ENCODE measurements at places on chromosomes 6 and 20. TPM values are rescaled to one million over a fixed set of nuclear protein-coding genes. Genes with fewer than 3 reads are reported as not detected.

The SLC22A16 gene
- 0.55 TPM for total RNA-seq

GRCh38 chr20:16393836-16394235, 179.4 kb downstream of the KIF16B start:
- no peak for DNase-seq

The SLC22A2 gene
- 1.1 TPM for total RNA-seq

DNA sequence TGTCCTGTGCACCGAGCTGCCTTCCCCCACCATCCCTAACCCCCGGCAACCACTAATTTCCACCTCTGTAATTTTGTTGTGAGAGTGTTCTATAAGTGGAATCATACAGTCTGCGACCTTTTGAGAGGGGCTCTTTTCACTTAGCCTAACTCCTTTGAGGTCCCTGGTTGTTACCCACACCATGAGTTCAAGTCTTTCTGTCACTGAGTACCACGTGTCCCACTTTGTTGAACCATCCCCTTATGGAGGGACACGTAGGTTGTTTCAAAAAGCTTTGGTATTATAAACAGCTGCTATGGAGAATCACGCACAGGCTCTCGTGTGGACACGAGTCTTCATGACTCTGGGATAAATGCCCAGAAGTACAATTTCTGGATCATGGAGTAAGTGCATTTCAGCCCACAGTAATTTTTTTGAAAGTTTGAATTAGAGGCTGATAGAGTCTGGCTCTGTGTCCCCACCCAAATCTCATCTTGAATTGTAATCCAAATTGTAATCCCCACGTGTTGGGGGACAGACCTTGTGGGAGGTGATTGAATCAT, 9.5 kb downstream of the FAM209B start:
- DNase-seq = no peak

The SLC17A2 gene
- not detected for total RNA-seq

The SAPCD1 gene
- total RNA-seq = 2.9 TPM

- no peak for DNase-seq
Measured at GRCh38 chr6:30022189-30022588, 38.9 kb upstream of the POLR1H start.

GRCh38 chr20:2807019-2807418, 6.6 kb upstream of the CPXM1 start:
- no peak for DNase-seq

The DLK2 gene
- total RNA-seq = not detected

GRCh38 chr6:111119571-111120329, 32.4 kb downstream of the SLC16A10 start:
- no peak for DNase-seq

The NHLRC1 gene
- 1.6 TPM for total RNA-seq

DNA sequence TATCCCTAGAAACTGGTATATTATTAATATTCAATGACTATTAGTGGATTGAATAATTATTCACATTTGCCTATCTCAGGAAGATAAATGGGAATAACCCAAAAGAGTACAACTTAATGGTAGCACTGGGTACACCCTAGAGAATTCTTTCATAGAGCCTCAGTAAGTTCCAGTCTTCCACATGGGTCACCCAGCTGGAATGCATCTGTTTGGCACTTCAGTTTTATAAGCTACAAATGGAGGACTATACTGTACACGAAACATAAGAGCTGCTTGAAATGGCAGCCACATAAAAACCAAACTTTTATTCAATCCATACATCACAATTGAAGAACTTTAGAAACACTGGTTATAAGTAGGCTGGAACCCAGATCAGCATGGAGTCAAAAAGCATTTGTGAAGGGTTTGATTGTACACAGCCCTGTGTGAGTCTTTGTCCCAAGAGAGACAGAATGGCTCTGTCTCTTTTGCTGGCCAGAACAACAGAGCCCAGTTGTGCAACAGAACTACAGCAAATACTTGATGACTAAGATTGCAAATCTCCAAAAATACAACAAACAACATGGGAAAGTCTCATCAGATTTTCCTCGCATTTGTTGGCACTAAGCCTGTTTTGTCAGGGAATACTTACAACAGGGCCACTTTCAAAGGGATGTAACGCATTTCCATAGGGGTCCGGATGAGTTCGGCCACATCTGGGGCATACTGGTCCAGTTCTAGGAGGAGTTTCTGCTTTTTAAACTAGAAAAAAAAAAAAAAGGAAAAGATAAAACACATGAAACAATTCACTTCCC, 39.5 kb downstream of the PIGU start:
- no peak for DNase-seq

DNA sequence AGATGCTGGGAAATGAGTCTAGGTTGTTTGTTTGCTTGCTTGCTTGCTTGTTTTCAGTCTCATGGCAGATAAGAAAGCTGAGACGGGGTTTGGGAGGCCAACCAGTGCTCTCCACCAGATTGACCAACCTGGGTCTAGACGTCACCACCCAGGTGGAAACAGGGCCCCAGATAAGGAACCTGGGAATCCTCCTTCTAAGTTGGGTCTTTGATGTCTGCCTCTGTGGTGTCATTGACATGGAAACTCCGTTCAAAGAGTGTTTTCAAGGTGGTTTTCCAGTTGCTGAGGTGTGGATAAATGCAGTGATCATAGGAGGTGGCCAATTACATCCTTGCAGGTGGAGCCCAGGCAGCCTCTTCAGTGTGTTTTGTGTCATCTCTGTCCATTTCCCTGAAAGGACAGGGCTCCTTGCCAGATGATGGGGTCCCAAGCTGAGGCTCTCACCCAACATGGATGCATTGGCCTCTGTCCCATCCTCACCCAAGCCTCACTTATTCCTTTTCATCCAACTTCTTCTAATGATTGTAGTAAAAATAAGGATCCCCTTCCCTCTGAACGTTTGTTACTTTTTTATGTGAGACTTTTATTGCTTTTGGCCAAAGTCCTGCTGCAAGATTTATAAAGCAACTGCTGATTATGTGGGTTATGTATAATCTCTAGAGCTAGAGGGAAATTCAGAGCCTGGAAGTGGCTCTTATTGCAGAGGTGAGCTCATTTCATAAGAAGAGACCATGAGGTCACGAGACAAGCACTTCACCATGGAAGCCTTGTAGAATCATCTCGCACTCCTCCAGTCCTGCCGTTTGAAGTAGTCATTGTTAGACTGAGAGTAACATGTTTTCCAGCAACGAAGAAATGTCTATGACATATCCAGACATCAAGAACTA, 32.0 kb upstream of the SYNDIG1 start:
- no peak for DNase-seq

The SASH1 gene
- 89.7 TPM for total RNA-seq

The ARMH2 gene
- not detected for total RNA-seq

The CLIC1 gene
- 322 TPM for total RNA-seq

DNA sequence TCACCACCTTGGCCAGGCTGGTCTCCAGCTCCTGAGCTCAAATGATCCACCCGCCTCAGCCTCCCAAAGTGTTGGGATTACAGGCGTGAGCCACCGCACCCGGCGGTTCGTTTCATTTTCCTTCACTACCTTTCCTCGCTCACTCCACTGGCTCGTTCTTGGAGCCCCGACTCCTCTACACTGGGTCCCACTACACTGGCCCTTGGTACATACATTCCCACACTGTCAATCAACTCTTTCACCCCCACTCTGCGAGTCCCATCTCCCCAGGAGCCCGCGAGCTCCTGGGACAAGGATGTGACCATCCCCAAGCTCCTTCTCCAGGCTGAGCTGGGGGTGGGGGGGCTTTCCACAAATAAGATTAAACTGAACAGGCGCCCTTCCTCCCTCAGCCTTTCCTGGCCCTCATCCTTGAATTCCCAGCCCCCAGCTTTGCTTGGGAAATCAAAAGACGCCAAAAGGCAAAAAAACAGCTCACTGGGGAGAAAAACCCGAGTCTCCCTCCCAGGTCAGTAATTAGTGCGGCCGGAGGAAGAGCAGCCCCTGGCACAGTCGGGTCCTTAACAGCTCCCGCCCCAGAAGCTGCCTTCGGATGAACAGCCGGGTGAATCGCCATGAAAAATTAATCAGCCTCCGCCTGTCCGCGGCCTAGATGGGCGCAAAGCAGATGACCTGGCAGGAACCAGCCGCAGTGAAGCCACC, 42.8 kb upstream of the LY86 start:
- DNase-seq = no peak

DNA sequence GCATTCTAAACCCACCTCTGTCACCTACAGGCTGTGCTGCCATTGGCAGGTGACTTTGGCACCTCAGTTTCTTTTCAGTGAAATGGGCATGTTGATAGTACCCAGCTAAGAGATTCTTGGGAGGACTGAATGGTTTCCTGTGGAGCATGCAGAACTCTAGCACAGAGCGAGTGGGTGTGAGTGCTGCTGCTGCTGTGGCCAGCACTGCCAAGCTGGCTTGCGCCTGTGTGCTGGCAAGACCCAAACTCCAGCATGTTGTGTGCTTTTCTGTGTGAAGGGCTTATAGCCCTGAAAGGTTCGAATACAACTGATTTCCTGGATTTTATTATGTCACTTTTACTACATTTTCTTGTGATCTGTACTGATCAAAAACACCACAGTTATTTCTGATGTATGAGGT, 78.1 kb upstream of the KIF25 start:
- DNase-seq = no peak

The OXT gene
- not detected for total RNA-seq

DNA sequence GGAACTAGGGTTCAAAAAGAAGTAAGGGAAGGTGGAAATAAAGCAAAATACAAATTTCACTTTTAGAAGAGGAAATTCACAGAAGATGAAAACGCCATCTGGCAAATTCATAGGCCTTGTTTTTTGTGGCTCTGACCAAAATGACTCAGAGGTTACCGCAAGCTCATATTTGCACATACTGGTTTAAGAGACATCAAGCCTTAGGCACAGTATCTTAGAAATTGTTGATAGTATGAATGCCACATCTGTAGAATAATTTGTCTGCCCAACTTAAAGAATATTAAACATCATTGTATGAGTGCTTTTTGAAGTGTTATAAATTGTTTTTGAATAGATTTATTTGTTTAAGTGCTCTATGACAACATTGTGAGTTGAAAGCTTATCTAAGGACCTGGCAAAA, 10.6 kb downstream of the TAAR1 start:
- DNase-seq = no peak

DNA sequence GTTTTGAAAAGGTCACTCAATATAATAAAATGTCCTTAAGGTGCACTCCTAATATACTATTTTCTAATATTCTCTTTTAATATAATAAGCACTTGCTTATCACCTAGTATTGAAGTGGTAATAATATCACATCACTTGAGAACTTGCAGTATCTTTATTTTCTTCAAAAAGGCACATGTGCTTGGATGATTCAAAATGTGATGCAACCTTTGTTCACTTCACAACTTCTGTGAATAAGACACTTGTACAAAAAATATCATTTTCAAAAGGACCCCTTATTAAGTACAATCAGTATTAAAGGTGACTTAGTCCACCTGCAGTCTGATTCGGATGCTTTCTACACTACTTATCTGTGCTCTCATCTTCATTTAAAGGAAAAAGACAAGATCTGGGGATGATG, 3.4 kb downstream of the PRELID3B start:
- DNase-seq = no peak

DNA sequence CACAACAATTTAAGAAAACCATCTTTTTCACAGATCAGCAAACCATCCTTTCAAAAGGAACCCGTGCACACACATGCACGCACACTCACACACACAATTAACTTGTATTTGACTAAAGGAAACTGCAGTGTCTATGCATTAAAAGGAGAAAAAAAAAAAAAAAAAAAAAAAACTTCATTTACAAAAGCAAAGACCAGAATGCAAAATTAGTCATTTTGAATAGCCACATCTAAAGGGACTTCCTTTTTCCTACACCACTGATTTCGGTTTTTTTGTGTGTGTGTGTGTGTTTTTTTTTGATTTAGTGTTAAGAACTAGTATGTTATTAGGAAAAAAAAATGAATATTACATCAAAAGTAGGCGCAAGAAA, 6.3 kb downstream of the ZMYND8 start:
- no peak for DNase-seq

The HLA-DRA gene
- total RNA-seq = 274 TPM

The LY86 gene
- 2.6 TPM for total RNA-seq

The SLC17A1 gene
- not detected for total RNA-seq

DNA sequence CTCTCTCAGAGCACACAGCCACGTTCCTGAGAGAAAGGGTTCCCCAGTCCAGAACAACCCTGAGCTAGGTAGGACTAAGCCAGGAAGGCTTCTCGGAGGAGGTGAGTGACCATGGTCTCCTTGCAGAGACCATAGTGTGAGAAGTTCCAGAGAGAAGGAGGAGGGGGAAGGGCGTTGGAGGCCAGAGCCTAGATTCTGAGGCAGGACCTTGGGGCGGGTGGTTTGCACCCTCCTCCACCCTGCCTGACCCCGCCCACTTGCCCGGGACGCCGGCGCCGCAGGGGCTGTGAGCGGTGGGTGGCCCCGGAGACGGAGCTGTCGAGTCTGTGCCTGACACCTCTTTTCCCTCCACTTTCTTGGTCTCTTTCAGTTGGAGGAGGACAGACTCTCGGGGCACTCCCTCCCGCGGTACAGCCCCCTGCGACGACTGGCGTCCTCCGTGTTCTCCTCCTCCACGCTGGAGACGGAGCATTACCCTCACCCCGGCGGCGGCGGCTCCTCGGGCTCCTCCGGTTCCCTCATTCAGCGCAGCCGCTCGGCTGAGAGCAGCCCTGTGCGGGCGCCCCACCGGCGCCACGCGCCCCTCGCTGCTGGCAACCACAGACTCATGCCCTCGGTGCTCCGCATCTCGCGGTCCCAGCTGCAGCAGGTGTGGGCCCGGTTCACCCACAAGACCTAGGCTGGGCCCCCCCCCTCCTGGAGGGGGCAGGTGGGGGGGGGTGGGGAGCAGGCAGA, 26.2 kb downstream of the TTBK1 start:
- no peak for DNase-seq

GRCh38 chr6:77030929-77031674, 432.2 kb downstream of the HTR1B start:
- no peak for DNase-seq

DNA sequence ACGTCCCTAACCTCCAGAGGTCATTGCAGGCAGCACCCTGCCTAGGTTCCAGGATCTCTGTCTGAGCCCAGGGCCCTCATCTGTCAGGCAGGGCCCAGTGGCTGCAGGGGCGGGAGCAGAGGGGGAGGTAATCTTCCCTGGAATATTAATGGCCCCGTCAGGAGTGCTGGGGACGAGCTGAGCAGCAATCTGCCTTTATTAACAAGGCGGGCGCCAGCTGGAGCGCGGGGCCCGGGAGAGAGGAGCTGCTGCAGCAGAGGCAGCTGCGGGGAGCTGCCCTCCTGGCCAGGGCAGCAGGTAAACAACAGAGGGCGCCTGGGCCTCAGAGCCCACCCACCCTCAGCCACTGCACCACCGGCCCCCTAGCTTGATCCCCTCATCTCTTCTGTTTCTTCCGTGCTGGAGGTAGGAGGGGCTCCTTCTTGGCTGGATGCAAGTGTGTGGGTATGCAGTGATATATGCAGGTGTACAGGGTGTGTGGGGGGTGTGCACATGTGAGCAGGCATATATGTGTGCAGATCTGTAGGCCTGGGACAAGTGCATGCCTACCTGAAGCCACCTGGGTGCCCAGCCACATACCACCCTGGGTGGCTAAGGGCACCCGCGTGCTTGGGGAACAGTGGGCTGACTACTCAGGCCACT, 131.8 kb upstream of the MLN start:
- DNase-seq = no peak

GRCh38 chr6:35052694-35053565, 88.2 kb downstream of the TCP11 start:
- DNase-seq = peak; percentile 67

GRCh38 chr20:34129518-34130162, 17.6 kb upstream of the EIF2S2 start:
- peak; percentile 81 for DNase-seq

Measured in aorta (tissue), 5 donors.